Stimulated activated CD8-positive, alpha-beta memory T cell treated with anti-CD3 and anti-CD28 coated beads, Interleukin-4, amount 100 ng/mL, for 1 hour (primary cell): ENCODE measurements at places on chromosomes 1 and 21.

- DNase-seq, result no peak
These were observed 10.0 kb downstream of the PABPC4 start for GRCh38 chr1:39566441-39567137.

DNA sequence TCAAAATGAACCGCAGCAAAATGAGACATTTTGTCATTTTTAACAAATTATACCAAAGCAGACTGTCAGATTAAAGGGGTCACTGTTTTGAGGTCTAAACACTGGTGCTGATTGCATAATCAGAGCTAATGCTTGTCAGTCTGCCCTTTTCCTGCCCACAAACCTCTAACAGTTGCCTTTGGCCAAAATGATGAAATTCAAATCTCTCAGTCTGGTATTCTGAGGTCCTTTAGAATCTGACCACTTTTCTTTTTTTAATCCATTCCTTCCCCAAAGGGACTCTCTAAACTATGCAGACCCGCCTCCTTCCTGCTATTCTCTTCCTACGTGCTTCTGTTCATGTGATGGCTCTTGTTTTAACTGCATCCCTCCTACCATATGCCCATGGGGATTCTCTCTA lies 145.2 kb upstream of the SPATA6 start:
- DNase-seq, result no peak

DNA sequence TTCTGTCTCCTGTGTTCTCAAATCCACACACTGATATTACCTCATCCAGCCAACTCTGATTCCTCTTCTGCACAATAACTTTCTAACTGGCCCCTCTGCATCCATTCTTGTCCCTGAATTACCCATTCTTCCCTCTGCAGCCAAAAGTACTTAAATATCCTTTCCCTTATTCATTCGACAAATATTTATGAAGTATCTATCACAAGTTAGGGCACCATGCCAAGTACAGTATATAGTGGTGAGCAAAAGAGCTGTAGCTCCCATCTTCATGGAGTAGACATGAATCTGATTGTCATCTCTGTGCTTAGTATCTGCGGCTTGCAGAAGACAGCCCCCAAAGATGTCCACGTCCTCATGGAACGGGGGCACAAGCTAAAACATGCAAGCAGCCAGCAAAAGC lies 316.8 kb downstream of the SETD4 start:
- DNase-seq, result no peak

GRCh38 chr1:95041491-95042165 lies 31.1 kb downstream of the ALG14 start:
- no peak for DNase-seq

- DNase-seq, result no peak
These were observed 40.8 kb downstream of the KIAA1614 start for GRCh38 chr1:180953291-180954004.
